ENCODE measurements at places on chromosomes 2 and 18. TPM values are rescaled to one million over a fixed set of nuclear protein-coding genes. Genes with fewer than 3 reads are reported as not detected.

- DNase-seq, result no peak
Observed at GRCh38 chr2:8352296-8352695, 329.6 kb upstream of the ID2 start.

DNA sequence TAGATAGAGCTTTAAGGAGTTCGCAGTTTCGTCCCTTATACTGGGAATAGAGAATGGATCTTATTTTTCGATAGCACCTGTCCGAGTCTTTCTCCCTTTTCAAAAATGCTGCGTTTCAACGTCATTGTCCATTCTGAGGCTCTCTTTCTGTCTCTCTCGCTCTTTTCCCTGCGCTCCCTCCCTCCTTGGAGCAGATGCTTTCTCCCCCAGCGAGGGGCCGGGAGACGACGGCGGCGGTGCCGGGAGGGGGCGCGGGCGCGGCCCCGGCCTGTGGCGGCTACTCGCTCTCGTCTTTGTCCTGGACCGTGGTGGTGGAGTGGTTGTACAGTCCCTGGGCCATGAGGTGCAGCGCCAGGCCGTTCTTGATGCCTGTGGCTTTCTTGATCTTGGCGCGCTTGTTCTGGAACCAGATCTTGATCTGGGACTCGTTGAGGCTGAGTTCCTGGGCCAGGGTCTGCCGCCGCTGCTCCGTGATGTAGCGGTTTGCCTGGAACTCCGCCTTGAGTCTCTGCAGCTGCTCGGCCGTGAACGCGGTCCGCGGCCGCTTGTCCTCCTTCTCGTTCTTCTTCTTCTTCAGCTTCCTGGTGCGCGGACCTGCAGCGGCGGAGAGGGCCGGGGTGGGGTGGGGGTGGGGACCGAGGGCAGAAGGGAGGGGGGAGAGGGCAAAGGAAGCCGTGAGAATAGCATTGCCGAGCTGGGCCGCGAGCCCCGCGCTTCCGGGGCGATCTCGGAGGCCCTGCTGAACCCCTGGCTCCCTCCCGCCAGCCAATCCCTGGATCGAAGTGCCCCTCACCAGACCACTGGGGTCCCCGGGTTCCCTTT is 4.6 kb downstream of the EN1 start:
- no peak for DNase-seq

Gene HOXD11
- total RNA-seq, result not detected

DNA sequence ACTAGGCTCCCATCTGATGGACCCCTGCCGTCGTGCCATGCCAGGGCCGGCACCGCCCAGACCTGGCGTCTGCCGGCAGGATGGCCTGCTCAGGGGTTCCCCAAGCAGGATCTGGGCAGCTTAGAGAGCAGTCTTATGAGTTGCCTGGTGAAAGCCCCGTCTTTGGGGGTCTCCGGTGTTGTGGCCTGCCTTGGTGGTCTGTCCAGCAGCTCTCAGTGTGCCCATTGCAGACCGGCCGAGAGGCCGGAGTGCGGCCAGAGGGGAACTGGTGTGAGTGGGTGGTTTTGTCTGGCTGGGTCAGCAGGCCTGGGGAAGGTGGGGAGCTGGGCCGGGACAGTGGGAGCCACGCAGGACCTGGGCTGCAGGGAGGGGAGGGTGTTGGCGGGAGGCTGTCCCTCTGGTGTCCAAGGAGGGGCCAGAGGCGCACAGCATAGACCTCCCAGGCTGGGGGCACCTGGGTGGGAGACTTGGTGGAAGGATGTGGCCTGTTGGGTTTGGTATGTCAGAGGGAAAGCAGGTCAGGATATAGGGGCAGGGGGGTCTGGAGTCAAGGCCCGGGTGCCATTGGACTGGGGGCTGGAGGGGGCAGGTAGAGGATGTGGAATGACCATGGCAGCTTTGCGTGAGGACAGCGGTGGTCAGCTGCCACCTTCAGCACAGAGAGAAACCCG is 16.5 kb downstream of the GPC1 start:
- DNase-seq, result no peak

- no peak for DNase-seq
Observed at GRCh38 chr2:215368493-215368809, 56.6 kb downstream of the ATIC start.

- peak; percentile 73 for DNase-seq
Observed at GRCh38 chr18:6482198-6482977, 67.7 kb upstream of the L3MBTL4 start.

- no peak for DNase-seq
Observed at GRCh38 chr2:200453853-200454534, 55.9 kb downstream of the KCTD18 start.

DNA sequence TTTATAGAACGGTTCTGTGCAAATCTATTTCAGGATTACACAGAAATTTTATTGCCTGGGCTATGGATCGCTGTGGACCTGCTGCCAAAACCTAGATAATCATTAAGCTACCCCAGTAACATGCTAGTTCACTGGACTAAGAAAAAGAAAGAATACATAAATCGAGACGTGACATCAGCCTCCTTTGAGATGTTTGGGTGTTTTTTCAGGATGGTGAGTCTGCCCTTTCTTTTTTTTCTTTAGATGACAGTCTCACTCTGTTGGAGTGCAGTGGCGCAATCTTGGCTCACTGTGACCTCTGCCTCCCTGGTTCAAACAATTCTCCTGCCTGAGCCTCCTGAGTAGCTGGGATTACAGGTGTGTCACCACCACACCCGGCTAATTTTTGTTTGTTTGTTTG is 52.0 kb downstream of the FHOD3 start:
- DNase-seq, result no peak

GRCh38 chr2:88355486-88355885 is 97.0 kb downstream of the FOXI3 start:
- DNase-seq, result no peak

Gene LIPG
- total RNA-seq, result 981 TPM

All from thyroid gland (tissue), 4 donors.